Adrenal gland (tissue), 19 donors: ENCODE measurements at places on chromosomes 4 and X. TPM values are rescaled to one million over a fixed set of nuclear protein-coding genes. Genes with fewer than 3 reads are reported as not detected.

DNA sequence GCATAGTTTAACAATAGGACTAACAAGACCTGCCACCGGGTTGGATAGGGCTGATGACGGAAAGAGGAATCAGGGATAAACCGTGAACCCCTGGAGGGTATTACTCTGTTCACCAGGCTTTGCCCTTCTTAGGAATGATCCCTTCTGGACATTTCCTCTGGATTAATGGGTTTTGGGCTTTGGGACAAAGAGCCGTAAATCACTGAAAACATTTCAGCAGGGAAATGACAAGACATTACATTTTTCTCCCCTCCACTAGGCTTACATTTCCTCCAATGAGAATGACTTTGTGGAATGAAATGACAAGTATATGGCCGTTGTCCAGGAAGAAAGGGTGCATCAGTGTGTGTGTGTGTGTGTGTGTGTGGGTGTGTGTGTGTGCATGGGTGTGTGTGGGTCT lies 25.9 kb upstream of the RBPJ start:
- no peak overlapping the region for H3K27ac ChIP-seq
- no peak for DNase-seq
- H3K36me3 ChIP-seq, result no peaks in the 10 kb centered on the region

DNA sequence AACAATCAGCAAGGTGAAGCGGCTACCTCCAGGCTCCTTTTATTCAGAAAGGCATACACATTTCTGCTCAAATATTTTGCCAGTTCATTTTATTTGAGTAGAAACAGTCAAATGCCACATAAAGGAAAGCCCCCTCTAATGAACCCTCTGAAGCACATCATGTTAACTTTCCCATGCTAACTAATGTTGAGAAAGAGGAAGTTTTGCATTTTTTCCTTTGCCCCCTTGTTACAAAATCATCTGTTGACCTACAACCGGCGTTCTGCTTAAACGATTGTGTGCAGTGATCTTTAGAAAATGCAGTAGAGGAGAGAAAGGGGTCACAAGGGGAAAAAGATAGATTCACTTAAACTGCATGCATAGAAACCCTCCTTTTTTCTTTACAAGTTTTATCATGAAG lies 25.2 kb upstream of the ATXN3L start:
- no peak overlapping the region for H3K4me3 ChIP-seq
- DNase-seq, result no peak
- H3K4me1 ChIP-seq, result no peaks in the 10 kb centered on the region
- H3K27me3 ChIP-seq, result peaks cover 5% of the 10 kb centered on the region
- no peak overlapping the region for H3K27ac ChIP-seq
- H3K36me3 ChIP-seq, result no peaks in the 10 kb centered on the region

DNA sequence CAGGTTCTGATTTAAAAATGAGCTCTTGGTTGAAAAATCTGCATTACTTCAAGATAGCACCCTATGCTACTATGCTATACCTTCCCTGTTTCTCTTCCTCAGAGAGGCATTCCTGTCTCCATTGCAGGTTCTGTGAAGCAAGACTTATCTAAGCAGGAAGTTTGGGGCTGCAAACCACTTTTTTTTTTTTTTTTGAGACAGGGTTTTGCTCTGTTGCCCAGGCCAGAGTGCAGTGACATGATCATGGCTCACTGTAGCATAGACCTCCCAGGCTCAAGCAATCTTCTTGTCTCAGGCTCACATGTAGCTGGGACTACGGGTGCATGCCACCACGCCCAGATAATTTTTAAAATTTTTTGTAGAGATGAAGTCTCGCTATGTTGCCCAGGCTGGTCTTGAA lies 4.0 kb upstream of the CCNG2 start:
- H3K36me3 ChIP-seq, result no peaks in the 10 kb centered on the region
- no peaks in the 10 kb centered on the region for H3K27me3 ChIP-seq
- no peak overlapping the region for H3K4me3 ChIP-seq
- peaks cover 11% of the 10 kb centered on the region for H3K4me1 ChIP-seq
- DNase-seq, result no peak
- no peak overlapping the region for H3K27ac ChIP-seq

- no peak overlapping the region for H3K4me3 ChIP-seq
- no peak overlapping the region for H3K27ac ChIP-seq
- DNase-seq, result no peak
- no peaks in the 10 kb centered on the region for H3K36me3 ChIP-seq
- H3K4me1 ChIP-seq, result no peaks in the 10 kb centered on the region
Measured at GRCh38 chr4:15894921-15895916, 43.3 kb downstream of the FGFBP1 start.

GRCh38 chrX:45842926-45843315 lies 642.2 kb upstream of the DIPK2B start:
- no peak overlapping the region for H3K27ac ChIP-seq
- no peaks in the 10 kb centered on the region for H3K4me1 ChIP-seq
- no peak overlapping the region for H3K4me3 ChIP-seq
- H3K36me3 ChIP-seq, result no peaks in the 10 kb centered on the region
- peaks cover 35% of the 10 kb centered on the region for H3K27me3 ChIP-seq
- DNase-seq, result no peak

GRCh38 chr4:8581094-8581861 lies 1.1 kb downstream of the GPR78 start:
- no peaks in the 10 kb centered on the region for H3K4me1 ChIP-seq
- no peaks in the 10 kb centered on the region for H3K36me3 ChIP-seq
- H3K27me3 ChIP-seq, result peaks cover 17% of the 10 kb centered on the region
- DNase-seq, result no peak
- H3K4me3 ChIP-seq, result no peak overlapping the region
- H3K27ac ChIP-seq, result no peak overlapping the region

- no peaks in the 10 kb centered on the region for H3K27me3 ChIP-seq
- no peak overlapping the region for H3K4me3 ChIP-seq
- no peak overlapping the region for H3K27ac ChIP-seq
- H3K36me3 ChIP-seq, result no peaks in the 10 kb centered on the region
- no peaks in the 10 kb centered on the region for H3K4me1 ChIP-seq
- no peak for DNase-seq
Measured at GRCh38 chr4:138659812-138660316, 355.7 kb upstream of the NOCT start.

DNA sequence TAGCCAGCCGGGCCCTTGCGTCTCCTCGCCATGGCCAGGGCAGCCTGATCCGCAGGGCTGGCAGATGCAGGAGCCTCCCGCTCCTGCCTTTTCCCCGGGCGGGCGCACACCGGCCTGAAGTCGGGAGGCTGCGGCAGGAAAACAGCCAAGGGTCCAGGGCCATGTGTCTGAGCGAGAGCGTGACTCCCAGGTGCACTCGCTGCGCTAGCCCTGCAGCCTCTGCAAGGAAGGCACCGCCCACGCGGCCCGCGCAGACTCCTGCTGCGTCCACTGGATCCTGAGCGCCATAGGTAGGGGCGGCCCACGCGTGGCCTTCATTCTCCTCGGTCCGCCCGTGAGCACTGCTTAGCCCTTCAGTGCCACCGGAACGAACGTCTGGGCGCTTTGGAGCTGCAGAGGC lies 379.9 kb downstream of the TRAM1L1 start:
- H3K27me3 ChIP-seq, result no peaks in the 10 kb centered on the region
- H3K27ac ChIP-seq, result no peak overlapping the region
- no peaks in the 10 kb centered on the region for H3K4me1 ChIP-seq
- no peaks in the 10 kb centered on the region for H3K36me3 ChIP-seq

DNA sequence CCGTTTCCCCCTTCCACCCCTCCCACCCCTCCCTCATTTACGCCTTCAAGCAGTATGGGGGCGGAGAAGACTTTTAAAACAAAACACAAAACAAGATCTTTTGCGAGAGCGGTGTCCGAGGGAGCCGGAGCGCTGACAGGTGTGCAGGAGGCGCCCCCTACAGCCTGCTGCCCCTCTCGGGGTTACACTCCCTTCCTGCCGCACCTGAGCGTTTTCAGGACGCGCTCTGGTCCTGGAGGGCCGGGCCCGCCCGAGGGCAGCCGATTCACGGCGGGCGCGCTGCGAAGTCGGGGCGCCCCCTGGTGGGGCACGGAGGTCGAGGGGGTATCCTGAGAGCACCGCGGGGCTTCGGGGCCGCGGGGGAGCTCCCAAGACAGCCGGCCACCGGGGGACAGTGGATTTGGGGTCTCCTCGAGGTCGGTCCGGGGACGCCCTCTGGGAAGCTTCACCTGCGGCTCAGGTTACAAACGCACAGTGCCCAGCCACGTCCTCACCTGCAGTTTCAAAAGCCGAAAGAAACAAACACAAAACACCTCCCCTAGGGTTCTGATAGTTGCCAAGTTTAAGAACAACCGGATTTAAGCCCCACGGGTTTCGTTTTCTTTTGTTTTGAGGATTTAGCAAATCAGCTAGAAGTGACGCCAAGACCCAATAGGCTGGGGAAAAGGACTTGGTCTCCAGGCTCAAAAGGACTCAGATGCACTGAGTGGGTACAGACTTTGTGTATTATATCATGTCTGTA lies 8.0 kb upstream of the NEUROG2 start:
- no peak for DNase-seq
- peaks cover 56% of the 10 kb centered on the region for H3K27me3 ChIP-seq
- peaks cover 15% of the 10 kb centered on the region for H3K4me1 ChIP-seq
- H3K27ac ChIP-seq, result no peak overlapping the region

DNA sequence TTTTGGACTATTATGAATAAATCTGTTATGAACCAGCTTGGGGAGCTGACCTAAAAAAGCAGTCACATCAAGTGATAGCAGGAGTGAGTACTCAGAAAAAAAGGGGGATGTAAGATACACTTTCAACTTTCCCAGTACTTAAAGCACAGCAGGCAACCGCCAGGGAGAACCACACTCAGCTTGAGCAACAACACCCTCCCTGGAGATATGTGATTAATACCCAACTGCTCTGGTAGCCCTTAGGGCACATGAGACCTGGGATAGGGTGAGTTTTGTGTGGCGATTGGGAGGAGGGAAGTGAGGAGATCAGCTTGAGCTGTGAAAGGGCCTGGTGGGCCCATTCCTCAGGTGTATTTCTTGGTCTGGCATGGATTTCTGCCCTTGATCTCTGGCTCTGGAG lies 220.3 kb upstream of the SFRP2 start:
- H3K36me3 ChIP-seq, result no peaks in the 10 kb centered on the region
- no peak overlapping the region for H3K4me3 ChIP-seq
- DNase-seq, result no peak
- no peak overlapping the region for H3K27ac ChIP-seq
- no peaks in the 10 kb centered on the region for H3K27me3 ChIP-seq

- DNase-seq, result no peak
- no peak overlapping the region for H3K27ac ChIP-seq
- H3K4me3 ChIP-seq, result no peak overlapping the region
- H3K36me3 ChIP-seq, result no peaks in the 10 kb centered on the region
Measured at GRCh38 chr4:72094059-72094797, 62.4 kb downstream of the NPFFR2 start.

DNA sequence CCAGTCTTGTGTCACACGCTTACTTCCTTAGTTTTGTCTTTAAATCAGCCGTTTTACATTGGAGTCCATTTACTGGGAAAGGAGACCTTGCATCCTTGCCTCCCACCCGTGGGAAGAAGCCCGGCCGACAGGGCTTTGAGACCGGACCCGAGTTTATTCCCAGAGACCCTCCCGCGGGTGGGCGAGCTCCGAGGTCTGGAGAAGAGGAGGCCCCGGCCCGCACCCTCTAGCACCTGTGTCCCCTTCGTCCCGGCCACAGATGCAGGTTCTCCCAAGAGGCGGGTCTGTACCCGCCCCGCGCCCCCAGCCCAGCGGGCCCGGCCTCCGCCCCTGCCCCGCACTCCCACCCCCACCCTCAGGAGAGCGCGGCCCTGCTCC lies 3.8 kb upstream of the SLC26A1 start:
- H3K4me1 ChIP-seq, result peaks cover 20% of the 10 kb centered on the region
- H3K36me3 ChIP-seq, result no peaks in the 10 kb centered on the region
- H3K27ac ChIP-seq, result no peak overlapping the region

GRCh38 chr4:83010111-83010521 lies 507 bp downstream of the LIN54 start:
- no peaks in the 10 kb centered on the region for H3K36me3 ChIP-seq
- H3K27me3 ChIP-seq, result no peaks in the 10 kb centered on the region
- H3K4me1 ChIP-seq, result peaks cover 31% of the 10 kb centered on the region
- no peak for DNase-seq
- peak overlapping the region; percentile 76 for H3K27ac ChIP-seq
- peak overlapping the region; percentile 74 for H3K4me3 ChIP-seq

- peaks cover 4% of the 10 kb centered on the region for H3K27me3 ChIP-seq
- DNase-seq, result peak; percentile 54
Measured at GRCh38 chrX:129932821-129933321, 26.9 kb downstream of the UTP14A start.

DNA sequence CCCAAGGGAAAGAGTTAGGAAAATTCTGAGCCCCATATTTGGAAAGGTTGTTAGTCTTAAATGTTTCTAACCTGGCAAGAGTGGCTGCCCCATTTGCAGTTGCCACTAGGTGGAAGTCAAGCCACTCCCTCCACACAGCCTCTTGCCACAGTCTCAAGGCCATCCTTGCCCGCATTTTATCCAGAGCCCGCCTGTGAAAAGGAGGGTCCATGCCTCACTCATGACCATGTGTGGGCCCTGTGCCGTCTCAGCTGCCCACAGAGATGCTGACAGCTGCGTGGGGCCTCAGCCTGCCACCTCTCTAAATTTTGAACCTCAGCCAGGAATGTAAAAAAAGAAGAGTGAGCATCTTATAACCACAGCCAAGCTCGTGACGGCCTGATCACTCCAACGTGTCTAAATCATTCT lies 201.5 kb upstream of the FAM241A start:
- H3K4me1 ChIP-seq, result no peaks in the 10 kb centered on the region
- no peak overlapping the region for H3K27ac ChIP-seq
- no peak overlapping the region for H3K4me3 ChIP-seq
- H3K27me3 ChIP-seq, result no peaks in the 10 kb centered on the region
- DNase-seq, result peak; percentile 31

DNA sequence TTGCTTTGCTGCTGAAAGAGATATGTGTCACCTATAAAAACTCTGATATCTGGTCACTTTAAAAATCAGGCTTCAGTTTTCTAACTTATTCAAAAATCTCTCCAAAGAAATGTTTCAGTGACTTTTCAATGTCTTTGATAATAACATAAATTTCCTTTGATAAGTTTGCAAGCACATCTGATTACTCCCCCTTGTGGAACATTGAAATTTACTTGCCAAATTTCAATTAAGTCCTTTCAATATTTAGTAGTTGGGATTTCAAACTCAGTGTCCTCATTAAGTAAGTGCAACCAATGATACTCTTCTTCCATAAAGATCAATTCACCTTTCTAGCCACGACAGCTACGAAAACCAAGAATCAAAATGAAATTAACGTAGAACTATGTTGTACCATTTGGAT lies 151.3 kb upstream of the FAM47C start:
- no peaks in the 10 kb centered on the region for H3K36me3 ChIP-seq
- H3K4me1 ChIP-seq, result no peaks in the 10 kb centered on the region
- no peak overlapping the region for H3K27ac ChIP-seq
- peaks cover 10% of the 10 kb centered on the region for H3K27me3 ChIP-seq
- DNase-seq, result no peak
- H3K4me3 ChIP-seq, result no peak overlapping the region

The GPR119 gene
- not detected for total RNA-seq

The ATP11C gene
- 16.8 TPM for total RNA-seq

The GRIA3 gene
- total RNA-seq, result 23.3 TPM

The MORF4L2 gene
- total RNA-seq, result 451 TPM

The GYPB gene
- not detected for total RNA-seq

The SLC49A3 gene
- total RNA-seq, result 5.6 TPM

The EXOC1L gene
- total RNA-seq, result not detected
